ENCODE measurements at places on chromosomes 11 and 22. TPM values are rescaled to one million over a fixed set of nuclear protein-coding genes. Genes with fewer than 3 reads are reported as not detected.

GRCh38 chr22:36221799-36222751 is 17.3 kb downstream of the APOL2 start:
- DNase-seq: no peak

The RAB3IL1 gene
- total RNA-seq: 10.6 TPM

DNA sequence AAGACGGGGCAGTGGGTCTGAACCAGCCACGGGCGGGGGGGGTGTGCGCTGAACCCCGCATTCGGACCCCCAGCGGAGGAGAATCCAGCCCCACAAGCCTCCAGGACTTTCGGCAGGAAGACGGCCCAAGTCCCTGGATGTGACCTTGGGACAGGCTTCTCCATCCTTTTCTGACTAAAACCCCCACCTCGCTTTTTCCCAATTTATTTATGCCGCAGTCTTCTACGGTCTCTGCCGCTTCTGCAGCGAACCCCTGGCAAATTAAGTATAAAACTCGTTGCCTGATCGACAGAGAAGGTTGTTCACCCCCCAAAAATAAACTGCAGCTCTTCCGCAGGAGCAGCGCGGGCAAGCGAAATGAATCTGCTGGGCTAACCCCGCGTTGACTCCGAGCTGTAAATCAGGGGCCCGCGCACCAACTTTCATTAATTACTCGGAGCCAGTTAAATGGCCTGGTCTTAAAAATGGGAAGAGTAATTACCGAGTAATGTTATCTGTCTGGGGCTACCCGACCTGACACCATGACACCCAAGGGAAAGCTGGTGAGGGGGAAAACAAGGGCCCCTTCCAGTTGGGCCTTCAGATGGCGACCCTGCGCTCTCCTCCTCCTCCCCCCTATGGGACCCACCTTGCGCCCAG is 6.6 kb downstream of the WT1 start:
- DNase-seq: no peak

DNA sequence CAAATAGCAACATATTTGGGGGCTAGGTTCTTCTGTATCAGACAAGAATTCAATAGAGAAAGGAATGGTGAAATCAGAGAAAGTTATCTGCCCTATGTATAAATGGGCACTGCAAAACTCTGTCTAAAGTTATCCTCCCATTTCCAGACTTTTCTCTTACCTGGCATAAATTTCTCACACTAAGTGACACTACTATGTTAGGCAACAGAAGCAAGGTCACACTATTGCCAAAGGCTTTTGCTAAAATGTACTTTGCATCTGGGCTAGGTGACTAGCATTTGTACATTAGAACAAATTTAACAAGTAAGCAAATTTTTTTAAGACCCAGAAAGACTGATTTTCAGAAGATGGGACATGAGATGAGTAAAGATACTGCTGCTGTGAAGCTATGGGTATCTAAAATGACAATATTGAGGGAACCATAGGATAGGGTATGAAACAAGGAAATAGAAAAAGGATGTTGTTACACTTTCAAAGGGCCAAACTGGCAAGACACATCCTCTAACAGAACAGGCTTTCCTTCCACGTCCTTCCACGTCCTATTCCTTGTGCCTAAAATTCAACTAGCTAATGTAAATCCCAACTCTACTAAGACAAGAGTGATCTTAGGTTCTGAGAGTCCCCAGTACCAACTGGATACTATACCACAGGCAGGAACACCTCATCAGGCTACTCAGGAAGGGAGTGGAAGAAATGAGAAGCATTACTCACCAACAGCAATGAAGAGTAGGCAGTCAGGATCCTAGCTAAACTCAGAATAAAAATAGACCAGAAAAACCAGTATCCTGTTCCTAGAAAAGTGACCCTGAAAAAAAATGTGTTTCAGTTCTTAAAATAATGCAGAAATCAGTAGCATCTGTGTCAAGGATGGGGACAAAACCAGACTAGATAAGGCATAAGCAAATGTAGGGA is 22.6 kb downstream of the GDPD4 start:
- no peak for DNase-seq

- no peak for DNase-seq
These were observed 11.8 kb upstream of the SELENOH start for GRCh38 chr11:57729479-57729878.

- peak; percentile 18 for DNase-seq
These were observed 230.8 kb upstream of the TBCEL start for GRCh38 chr11:120793150-120793549.

The HTR3B gene
- not detected for total RNA-seq

GRCh38 chr11:33735271-33736147 is 714 bp downstream of the CD59 start:
- peak; percentile 80 for DNase-seq

The C11orf91 gene
- total RNA-seq: 1.5 TPM

- no peak for DNase-seq
These were observed 9.8 kb downstream of the APOL5 start for GRCh38 chr22:35727436-35727835.

DNA sequence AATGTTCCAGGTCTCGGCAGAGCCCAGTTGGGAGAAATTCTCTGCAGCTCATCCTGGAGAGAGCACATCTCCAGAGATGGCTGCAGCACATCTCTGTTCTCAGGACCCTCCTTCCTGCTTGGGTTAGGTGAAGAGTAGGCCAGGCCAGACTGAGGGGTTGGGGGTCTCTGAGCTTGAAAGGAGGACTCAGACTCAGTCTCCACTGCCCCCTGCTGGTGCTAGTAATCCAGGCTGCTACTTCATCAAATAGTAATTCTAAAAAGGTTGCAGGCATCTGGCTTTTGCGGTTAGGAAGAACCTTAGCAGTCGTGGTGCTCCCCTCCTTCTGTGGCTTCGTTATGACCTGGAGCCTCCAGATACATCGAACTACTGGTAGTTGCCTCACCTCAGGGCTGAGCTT is 9.7 kb downstream of the TUB start:
- no peak for DNase-seq

The SLC22A25 gene
- total RNA-seq: not detected
